ENCODE measurements at places on chromosomes 16 and 17.

GRCh38 chr17:40343219-40344119 is 21.1 kb downstream of the GJD3 start:
- peak; percentile 77 for DNase-seq

GRCh38 chr16:70429888-70430666 is 8.8 kb downstream of the ST3GAL2 start:
- DNase-seq: peak; percentile 69

- DNase-seq: no peak
Measured at GRCh38 chr16:67055712-67056487, 27.0 kb downstream of the CBFB start.

GRCh38 chr16:78577630-78578029 is 478.2 kb downstream of the WWOX start:
- no peak for DNase-seq

GRCh38 chr16:53089434-53090285 is 34.9 kb downstream of the CHD9 start:
- no peak for DNase-seq

DNA sequence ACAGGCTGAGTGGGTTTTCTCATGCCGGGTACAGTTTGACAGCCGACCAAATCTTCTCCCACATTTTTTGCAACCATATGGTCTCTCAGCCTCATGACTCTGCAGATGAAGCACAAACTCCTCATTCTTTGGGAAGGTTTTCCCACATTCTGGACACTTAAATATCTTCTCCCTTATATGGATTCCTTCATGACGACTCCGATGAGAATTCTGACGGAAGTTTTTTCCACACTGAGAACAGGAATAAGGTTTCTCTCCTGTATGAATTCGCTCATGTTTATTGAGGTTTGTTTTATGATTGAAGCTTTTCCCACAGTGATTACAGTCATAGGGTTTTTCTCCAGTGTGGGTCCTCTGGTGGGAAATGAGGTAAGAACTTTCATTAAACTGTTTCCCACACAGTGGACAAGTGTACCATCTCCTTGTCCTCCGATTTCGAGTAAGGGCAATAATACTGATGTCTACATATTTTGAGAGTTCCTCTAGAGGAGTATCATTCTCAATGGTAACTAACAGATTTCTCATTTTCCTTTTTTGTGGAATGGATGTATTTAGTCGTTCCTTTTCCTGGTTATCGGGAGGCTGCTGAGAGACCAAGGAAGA is 10.9 kb downstream of the ZNF200 start:
- DNase-seq: no peak

DNA sequence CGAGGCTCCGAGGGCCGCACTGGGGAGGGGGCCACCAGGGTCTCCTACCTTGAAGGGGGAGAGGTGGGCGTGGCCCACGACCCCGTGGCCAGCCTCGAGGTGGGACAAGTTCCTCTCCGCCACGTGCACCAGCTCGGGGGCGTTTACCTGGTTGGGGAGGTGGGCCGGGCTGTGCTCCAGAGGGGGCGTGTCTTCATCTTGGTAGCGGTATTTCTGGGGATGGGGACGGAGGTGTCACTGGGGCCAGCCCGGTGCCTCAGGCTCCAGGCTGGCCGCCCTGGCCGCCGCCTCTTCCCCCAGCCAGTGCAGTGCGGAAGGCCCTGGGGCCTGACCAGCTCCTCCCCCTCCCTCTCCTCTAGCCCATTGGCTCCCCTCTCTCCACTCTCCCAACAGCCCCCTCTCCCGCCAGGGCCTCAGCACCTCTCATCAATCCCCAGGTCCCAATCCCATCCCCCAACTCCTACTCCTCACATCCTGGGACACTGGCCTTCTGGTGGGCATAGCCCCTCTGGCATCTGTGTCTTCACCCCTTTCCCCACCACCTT is 11.5 kb downstream of the DLG4 start:
- DNase-seq: no peak

GRCh38 chr16:82175627-82176026 is 5.6 kb upstream of the MPHOSPH6 start:
- DNase-seq: no peak

GRCh38 chr17:44738214-44738906 is 20.4 kb upstream of the ADAM11 start:
- no peak for DNase-seq

DNA sequence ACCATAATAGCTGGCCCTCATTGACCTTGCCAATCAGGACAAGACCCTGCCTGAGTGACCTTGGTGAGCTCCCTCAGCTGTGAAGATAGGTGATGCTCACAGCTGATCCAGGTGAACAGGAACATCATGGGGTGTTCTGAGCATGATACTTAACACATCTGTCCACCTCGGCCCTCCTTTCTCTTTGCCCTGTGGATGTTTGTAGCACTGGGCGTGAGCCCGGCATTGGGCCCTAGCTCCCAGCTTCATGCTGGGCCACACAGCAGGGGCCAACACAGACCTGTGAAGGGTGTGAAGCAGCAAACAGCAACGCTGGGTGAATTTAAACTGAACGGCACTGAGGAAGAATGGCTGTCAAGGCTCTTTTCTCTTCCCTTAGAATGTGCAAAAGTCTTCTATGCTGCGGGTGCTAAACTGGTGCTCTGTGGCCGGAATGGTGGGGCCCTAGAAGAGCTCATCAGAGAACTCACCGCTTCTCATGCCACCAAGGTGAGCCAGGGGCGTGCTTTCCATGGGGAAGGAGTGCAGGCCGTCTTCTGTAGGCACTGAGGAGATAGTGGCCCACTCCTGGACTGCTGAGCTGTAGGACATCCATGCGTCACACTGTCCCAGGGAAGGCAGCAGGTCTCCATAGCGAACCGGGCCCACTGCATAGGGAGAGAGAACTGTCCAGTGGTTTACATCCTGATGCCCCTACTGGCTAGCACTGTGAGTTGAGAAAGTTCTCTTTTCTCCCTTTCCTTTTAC is 35.9 kb downstream of the TMEM11 start:
- DNase-seq: no peak

- no peak for DNase-seq
Measured at GRCh38 chr17:55822028-55822427, 71.2 kb downstream of the PCTP start.

DNA sequence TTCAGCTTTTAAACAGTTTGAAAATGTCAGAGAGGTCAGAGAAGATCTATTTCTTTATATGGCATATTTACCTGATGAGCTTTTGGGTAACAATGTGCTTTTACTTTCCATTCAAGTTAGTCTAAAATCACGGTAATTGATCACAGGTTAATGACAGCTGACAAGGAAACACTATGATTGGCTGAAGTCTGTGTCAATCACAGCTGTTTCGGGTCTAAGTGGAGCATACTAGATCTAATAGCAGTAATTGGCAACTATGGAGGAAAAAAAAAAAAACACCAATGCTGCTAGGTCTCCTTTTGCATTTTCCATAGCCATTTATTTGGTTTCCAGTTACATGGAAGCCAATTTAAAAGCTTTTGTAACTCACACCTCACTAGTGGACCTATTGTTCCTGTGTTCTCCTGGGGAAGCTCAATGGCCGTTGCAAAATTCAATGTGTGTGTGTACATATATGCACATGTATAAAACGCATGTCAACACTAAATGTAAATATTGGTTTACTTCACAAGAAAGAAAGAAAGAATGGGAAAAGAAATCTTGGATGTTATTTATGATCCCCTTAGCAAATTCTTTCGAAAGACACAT is 568.3 kb upstream of the ZFHX3 start:
- DNase-seq: no peak

DNA sequence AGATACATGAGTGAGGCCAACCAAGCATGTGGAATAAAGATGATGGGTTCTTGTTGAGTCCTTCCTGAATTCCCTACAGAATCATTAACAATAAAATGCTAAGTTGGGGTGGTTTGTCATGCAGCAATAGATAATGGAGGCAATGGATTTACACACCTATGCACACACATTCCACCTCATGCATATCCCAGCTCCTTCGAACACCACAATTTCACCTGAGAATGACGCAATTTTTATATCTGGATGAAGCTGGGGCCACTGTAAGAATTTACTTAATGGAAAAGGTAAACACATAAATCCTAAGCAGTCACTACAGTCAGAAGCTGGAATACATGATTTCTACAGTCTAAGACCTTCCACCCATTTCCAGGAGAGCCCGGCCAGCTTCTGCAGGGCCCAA is 49.8 kb upstream of the ICAM2 start:
- DNase-seq: no peak

DNA sequence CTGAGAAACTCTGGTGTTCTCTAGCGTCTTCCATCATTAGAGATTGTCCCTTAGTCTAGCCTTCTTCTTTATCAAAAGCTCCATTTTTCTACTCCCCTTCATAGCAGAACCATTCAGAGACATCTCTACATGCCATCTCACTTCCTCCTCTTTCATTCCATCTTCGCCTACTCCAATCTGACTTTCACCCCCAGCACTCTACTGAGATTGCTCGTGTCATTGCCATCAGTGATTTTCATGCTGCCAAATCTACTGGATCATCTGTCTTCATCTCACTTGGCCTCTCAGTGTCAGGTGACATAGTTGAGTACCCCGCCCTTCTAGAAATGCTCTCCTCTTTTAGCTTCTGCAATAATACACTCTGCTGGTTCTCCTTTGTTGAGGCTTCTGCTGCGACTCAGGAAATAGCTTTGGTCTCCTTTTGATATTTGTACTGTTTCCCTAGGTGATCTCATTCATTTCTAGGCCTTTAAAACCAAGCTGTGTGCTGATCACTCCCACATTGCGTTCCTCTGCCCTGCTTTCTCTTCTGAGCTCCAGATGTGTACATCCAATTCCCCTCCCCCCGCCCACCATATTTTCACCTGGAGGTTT is 119.1 kb downstream of the FTO start:
- no peak for DNase-seq

- DNase-seq: peak; percentile 51
Measured at GRCh38 chr17:77127735-77128361, 12.9 kb upstream of the SEC14L1 start.

DNA sequence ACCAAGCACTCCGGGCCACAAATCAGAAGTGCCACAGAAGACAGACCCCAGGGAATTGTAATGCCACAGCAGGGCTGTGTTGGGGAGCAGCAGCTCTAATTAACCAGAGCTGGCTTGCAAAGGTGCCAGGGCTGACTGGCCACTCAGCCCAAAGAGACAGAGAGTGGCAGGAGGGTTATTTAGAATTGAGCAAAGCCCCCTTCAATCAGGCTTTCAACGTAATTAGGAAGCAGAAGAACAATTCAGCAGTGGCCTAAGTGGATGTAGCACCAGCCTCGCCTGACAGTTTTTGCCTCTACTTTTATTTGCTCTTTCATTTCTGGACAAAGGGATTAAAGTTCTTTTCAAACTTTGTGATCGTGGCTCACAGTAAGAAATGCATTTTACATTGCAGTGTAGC is 278.3 kb upstream of the IRX3 start:
- no peak for DNase-seq

- no peak for DNase-seq
Measured at GRCh38 chr17:57228911-57229310, 27.4 kb upstream of the MSI2 start.

GRCh38 chr17:4405038-4405669 is 28.6 kb upstream of the SPNS3 start:
- peak; percentile 29 for DNase-seq

GRCh38 chr17:19717031-19717360 is 612 bp upstream of the SLC47A2 start:
- no peak for DNase-seq

DNA sequence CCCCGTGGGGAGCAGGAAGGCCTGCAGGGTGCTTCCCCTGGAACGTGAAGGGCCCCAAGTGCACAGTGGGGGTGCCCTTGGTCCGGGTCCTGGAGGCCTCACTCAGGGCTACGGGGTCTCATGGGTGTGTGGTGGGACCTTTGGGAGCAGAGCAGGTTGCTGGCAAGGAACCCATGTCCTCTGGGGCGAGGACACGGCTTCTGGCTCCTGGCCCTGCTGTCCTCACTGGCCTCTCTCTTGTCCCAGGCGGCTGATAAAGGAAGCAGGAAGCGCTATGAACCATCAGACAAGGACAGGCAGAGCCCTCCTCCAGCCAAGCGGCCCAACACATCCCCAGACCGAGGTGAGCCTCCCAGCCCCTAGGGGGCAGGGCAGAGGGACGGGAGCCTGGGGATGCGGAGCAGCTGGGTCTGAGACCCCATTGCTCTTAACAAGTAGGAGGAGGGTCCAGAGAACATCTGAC is 9.8 kb upstream of the IL17C start:
- peak; percentile 34 for DNase-seq

- peak; percentile 65 for DNase-seq
Measured at GRCh38 chr16:3074860-3075522, 9.6 kb downstream of the IL32 start.

GRCh38 chr17:14061666-14062560 is 7.4 kb upstream of the COX10 start:
- no peak for DNase-seq

GRCh38 chr16:30372038-30372712 is 1.9 kb upstream of the TBC1D10B start:
- peak; percentile 35 for DNase-seq

GRCh38 chr16:31000671-31001382 is 9.6 kb downstream of the STX1B start:
- no peak for DNase-seq

GRCh38 chr17:62823111-62823893 is 15.2 kb upstream of the MARCHF10 start:
- DNase-seq: no peak

DNA sequence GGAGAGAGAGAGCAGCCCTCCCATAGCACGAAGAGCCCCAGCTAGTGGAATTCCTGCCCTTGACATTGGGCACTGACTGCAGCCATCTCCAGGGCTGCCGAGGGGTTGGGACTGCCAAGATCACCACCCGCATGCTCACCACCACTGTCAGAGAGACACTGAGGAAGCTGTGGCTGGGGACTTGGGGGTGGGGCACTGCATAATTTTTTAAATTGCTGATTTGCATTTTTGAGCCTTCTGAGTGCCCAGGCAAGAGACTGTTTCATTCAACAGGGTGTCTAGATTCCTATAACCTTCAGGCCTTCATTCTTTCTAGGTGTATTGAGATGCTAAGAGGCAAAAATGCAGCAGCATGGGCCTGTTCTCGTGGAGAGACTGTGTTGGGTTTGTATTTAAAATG is 9.0 kb upstream of the EPX start:
- DNase-seq: no peak

- no peak for DNase-seq
Measured at GRCh38 chr16:52677501-52677900, 130.6 kb upstream of the TOX3 start.

- no peak for DNase-seq
Measured at GRCh38 chr16:13835935-13836730, 83.8 kb upstream of the ERCC4 start.

All from B cell (primary cell).